Activated naive CD8-positive, alpha-beta T cell treated with anti-CD3 and anti-CD28 coated beads, Interleukin-2, amount 10 ng/mL, durations not matched to agents 7 days and 5 days (primary cell): ENCODE measurements at places on chromosomes 4 and X. TPM values are rescaled to one million over a fixed set of nuclear protein-coding genes. Genes with fewer than 3 reads are reported as not detected.

DNA sequence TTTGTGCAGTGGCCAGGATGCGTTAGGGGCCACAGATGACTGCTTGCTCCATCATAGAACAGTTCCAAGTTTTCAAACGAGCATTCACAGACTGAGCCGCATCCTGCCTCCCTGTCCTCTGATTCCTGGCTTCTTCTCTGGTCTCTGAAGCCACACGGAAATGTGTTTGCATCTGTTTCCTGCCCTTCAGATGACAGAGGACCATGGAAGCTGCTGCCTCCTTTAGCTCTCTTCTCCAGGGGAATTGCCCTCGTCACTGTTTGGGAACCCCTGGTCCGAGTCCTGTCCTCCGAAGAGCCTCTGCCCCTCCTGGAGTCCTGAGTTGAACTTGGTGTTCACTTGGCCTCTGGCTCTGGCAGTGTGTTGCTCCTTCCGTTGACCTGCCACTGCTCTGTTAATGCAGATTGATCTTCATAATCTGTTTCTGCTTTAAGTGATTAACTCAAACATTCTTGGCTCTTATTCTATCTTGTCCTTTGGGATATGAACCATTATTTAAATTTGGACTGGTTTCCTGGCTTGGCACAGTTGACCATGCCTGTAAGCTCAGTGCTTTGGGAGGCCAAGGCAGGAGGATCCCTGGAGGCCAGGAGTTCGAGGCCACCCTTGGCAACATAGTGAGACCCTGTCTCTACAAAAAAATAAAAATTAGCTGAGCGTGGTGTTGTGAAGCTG is 96.0 kb downstream of the PTTG2 start:
- no peaks in the 10 kb centered on the region for H3K4me1 ChIP-seq
- H3K36me3 ChIP-seq = peaks cover 13% of the 10 kb centered on the region
- H3K27me3 ChIP-seq = no peaks in the 10 kb centered on the region
- H3K27ac ChIP-seq = no peak overlapping the region

The SLC6A14 gene
- total RNA-seq = not detected

The FAM114A1 gene
- 0.33 TPM for total RNA-seq

- H3K27ac ChIP-seq = peak overlapping the region; percentile 79
- H3K4me1 ChIP-seq = peaks cover 87% of the 10 kb centered on the region
- no peak for DNase-seq
- peak overlapping the region; percentile 15 for H3K4me3 ChIP-seq
- H3K36me3 ChIP-seq = peaks cover 59% of the 10 kb centered on the region
These were observed 70.7 kb downstream of the LEF1 start for GRCh38 chr4:108097990-108098553.

- no peaks in the 10 kb centered on the region for H3K27me3 ChIP-seq
- H3K27ac ChIP-seq = no peak overlapping the region
- DNase-seq = no peak
These were observed 54.4 kb upstream of the IRF2 start for GRCh38 chr4:184528713-184529112.

- no peak overlapping the region for H3K4me3 ChIP-seq
- no peaks in the 10 kb centered on the region for H3K36me3 ChIP-seq
- no peak overlapping the region for H3K27ac ChIP-seq
These were observed 33.4 kb upstream of the GPR101 start for GRCh38 chrX:137067147-137067546.

GRCh38 chrX:113747274-113747973 is 836.5 kb upstream of the HTR2C start:
- H3K27me3 ChIP-seq = no peaks in the 10 kb centered on the region
- H3K4me1 ChIP-seq = peaks cover 2% of the 10 kb centered on the region
- H3K4me3 ChIP-seq = no peak overlapping the region
- no peak for DNase-seq

DNA sequence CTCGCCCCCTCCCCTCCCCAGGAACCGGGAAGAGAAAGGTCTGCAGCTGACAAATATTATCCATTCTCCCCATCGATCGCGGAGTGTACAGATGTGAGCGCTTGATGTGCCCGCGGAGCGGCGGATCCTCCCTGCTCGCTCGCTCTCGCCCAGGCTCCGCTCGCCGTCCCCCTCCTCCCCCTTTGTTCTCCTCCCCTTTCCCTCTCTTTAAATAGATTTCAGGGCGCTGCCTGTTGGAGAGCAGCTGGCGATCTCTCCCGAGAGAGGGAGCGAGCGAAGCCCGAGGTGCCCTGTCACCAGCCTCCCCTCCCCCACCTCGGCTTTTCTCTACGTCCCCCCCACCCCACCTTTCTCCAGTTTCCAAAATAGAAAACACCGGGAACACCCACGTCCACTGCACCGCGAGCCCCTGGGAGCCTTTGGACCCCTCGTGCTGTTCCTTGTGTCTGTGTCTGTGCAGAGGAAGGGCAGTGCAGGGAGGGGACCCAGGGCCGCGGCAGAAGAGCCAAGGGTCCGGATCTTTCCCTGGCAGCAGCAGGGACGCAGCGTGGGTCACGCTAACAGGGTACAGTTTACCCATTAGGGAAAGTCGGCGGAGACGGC is 56.6 kb upstream of the BCOR start:
- peak overlapping the region; percentile 75 for H3K27ac ChIP-seq
- no peak for DNase-seq
- H3K36me3 ChIP-seq = no peaks in the 10 kb centered on the region
- peaks cover 6% of the 10 kb centered on the region for H3K4me1 ChIP-seq

The TBC1D14 gene
- total RNA-seq = 52.3 TPM

DNA sequence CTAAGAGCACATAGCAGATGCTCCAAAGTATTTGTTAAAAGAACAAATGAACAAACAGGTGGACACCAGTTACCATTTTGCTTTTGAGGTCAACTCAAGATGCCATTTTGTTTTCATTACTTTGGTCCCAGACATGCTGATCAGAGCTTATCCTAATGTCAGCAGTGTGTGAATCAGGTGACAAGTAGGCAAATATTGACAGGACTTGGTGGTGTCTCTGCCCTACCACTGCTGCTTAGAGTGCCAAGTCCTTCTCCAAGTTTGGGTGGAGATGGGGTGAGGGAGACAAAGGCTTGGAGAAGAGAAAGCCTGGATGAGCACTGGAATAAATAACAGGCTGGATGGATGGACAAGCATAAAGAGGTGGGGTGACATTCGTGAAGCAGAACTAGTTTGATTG is 38.7 kb downstream of the MID1IP1 start:
- no peaks in the 10 kb centered on the region for H3K27me3 ChIP-seq
- no peaks in the 10 kb centered on the region for H3K4me1 ChIP-seq
- H3K27ac ChIP-seq = no peak overlapping the region
- DNase-seq = no peak
- H3K36me3 ChIP-seq = no peaks in the 10 kb centered on the region
- H3K4me3 ChIP-seq = no peak overlapping the region

GRCh38 chr4:168632301-168632725 is 135.5 kb downstream of the PALLD start:
- no peak for DNase-seq
- H3K4me3 ChIP-seq = no peak overlapping the region
- peaks cover 78% of the 10 kb centered on the region for H3K27me3 ChIP-seq

The RELL1 gene
- 36.8 TPM for total RNA-seq

GRCh38 chrX:11611965-11612364 is 53.8 kb downstream of the ARHGAP6 start:
- no peak for DNase-seq
- H3K27ac ChIP-seq = no peak overlapping the region
- H3K27me3 ChIP-seq = no peaks in the 10 kb centered on the region
- no peak overlapping the region for H3K4me3 ChIP-seq
- H3K36me3 ChIP-seq = no peaks in the 10 kb centered on the region

GRCh38 chr4:184617600-184618196 is 31.5 kb downstream of the CASP3 start:
- peaks cover 19% of the 10 kb centered on the region for H3K36me3 ChIP-seq
- H3K4me1 ChIP-seq = no peaks in the 10 kb centered on the region
- no peak overlapping the region for H3K27ac ChIP-seq
- peaks cover 2% of the 10 kb centered on the region for H3K27me3 ChIP-seq

DNA sequence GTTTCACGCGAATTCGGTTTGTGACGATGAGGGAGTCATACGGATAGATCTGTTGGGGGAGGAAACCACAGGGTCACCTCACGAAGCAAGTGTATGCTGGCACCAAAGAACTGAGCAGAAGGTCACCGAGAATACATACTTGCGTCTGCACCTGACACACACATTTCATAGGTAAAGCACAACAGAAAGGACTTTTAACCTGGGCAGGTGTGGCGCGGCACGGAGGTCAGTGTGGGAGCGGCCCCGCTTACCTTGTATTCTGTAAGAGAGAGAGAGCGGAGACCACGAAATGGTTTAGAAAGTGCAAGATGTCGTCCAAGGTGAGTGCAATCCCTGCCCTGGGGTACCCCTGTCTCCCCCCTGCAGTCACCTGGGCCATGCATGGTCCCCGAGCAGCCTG is 43.6 kb upstream of the AFAP1 start:
- no peaks in the 10 kb centered on the region for H3K36me3 ChIP-seq
- H3K27ac ChIP-seq = no peak overlapping the region
- no peak for DNase-seq
- peaks cover 11% of the 10 kb centered on the region for H3K4me1 ChIP-seq
- peaks cover 5% of the 10 kb centered on the region for H3K27me3 ChIP-seq

- DNase-seq = no peak
- H3K4me1 ChIP-seq = no peaks in the 10 kb centered on the region
- H3K27ac ChIP-seq = no peak overlapping the region
- no peak overlapping the region for H3K4me3 ChIP-seq
- H3K36me3 ChIP-seq = no peaks in the 10 kb centered on the region
These were observed 674.3 kb upstream of the AMOT start for GRCh38 chrX:113514906-113515305.

GRCh38 chrX:1781766-1782165 is 166.9 kb downstream of the ASMT start:
- H3K4me1 ChIP-seq = no peaks in the 10 kb centered on the region
- DNase-seq = no peak
- H3K27ac ChIP-seq = no peak overlapping the region

DNA sequence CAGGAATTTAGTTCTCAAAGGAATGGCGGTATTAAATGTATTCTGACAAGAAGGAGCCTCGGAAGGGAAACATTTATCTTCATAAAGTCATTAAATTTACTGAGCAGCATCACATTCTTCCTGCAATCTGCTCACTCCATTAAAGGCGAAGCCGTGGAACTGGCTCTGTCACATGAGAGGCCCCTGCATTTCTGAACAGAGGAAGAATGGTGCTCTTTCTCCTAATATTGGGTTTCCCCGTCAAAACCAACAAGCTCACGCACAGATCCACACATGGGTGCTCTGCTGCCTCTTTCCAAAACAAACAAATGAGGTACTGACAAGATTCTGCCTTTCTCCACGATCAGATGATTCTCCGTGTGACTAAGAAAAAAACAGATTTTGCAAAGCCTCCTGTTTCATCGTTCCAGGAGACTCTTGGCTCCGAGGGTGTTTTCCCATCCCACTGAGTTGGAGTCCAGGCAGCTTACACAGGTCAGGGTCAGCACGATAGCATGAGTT is 191.2 kb downstream of the IDS start:
- H3K4me3 ChIP-seq = no peak overlapping the region
- H3K27me3 ChIP-seq = peaks cover 3% of the 10 kb centered on the region
- H3K36me3 ChIP-seq = no peaks in the 10 kb centered on the region
- no peak for DNase-seq

- H3K27ac ChIP-seq = no peak overlapping the region
- H3K36me3 ChIP-seq = peaks cover 14% of the 10 kb centered on the region
- H3K4me1 ChIP-seq = no peaks in the 10 kb centered on the region
- H3K27me3 ChIP-seq = no peaks in the 10 kb centered on the region
- no peak for DNase-seq
- no peak overlapping the region for H3K4me3 ChIP-seq
These were observed 25.5 kb downstream of the INTS12 start for GRCh38 chr4:105683038-105683437.

The SSX4B gene
- not detected for total RNA-seq

DNA sequence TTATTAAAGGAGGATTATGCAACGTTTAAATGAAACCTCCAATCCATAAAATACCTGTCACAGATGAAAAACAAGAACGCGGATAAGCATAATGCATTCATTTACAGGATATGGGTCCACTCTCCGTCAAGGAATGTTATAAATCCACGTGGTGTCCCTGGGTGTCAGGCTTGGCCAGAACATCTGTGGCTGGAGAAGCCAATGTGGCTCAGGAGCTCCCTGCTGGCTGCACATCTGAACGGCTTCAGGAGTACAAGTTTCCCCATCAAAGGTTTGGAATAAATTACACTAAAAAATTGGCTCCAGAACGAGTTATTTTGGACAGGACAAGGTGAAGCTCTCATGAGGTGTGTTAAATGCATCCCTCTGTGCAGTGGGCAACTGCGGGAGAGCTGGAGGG is 87.8 kb upstream of the LEF1 start:
- H3K4me3 ChIP-seq = no peak overlapping the region
- H3K27me3 ChIP-seq = no peaks in the 10 kb centered on the region
- no peak overlapping the region for H3K27ac ChIP-seq
- H3K4me1 ChIP-seq = peaks cover 2% of the 10 kb centered on the region
- no peak for DNase-seq

The MEPE gene
- total RNA-seq = not detected

The CYSLTR1 gene
- 4.1 TPM for total RNA-seq

The TRIML2 gene
- total RNA-seq = not detected

GRCh38 chr4:126526335-126526734 is 1106.4 kb upstream of the INTU start:
- H3K27me3 ChIP-seq = no peaks in the 10 kb centered on the region
- DNase-seq = no peak
- H3K27ac ChIP-seq = no peak overlapping the region
- H3K4me3 ChIP-seq = no peak overlapping the region
- H3K4me1 ChIP-seq = no peaks in the 10 kb centered on the region

The CLCN4 gene
- total RNA-seq = 0.25 TPM

- H3K36me3 ChIP-seq = no peaks in the 10 kb centered on the region
- peaks cover 24% of the 10 kb centered on the region for H3K27me3 ChIP-seq
- H3K27ac ChIP-seq = peak overlapping the region; percentile 64
These were observed 40.4 kb downstream of the CPLX1 start for GRCh38 chr4:785332-786073.

The ELF4 gene
- total RNA-seq = 38.4 TPM

DNA sequence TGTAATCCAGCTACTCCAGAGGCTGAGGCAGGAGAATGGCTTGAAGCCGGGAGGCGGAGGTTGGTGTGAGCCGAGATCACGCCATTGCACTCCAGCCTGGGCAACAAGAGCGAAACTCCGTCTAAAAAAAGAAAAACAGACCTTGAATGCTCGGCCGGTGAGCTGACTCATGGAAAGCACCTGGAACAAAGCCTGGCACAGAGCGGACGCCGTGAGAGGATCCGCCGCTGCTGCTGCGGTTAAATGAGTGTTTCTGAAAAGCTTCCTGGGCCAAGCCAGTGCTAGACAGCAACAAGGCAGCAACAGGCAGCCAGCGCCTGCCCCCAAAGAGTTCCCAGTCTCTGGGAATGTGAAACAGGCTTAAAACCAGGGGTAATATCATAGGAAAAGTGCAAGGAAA is 186.4 kb downstream of the AFAP1 start:
- no peak overlapping the region for H3K4me3 ChIP-seq
- no peak overlapping the region for H3K27ac ChIP-seq
- no peak for DNase-seq
- peaks cover 6% of the 10 kb centered on the region for H3K4me1 ChIP-seq
- H3K36me3 ChIP-seq = no peaks in the 10 kb centered on the region

DNA sequence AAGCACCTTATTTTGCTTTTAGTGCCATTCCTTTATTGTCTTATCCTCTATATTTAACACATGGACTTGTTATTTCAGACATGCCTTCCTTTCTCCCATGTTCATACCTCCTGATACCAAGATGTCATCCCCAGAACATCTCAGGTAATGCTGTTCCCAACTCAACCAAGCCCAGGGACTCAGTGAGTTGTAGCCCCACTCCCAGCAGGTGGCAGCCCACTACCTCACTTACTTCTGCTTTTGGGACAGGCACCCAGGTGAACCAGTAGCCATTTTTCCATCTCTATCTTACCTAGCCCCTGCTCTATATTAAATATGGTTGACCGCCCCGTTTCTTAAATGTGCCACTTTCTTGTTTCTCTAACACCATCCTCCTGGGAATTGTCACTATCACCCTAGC is 199.0 kb downstream of the DCHS2 start:
- H3K36me3 ChIP-seq = no peaks in the 10 kb centered on the region
- no peak overlapping the region for H3K4me3 ChIP-seq
- no peaks in the 10 kb centered on the region for H3K4me1 ChIP-seq
- H3K27ac ChIP-seq = no peak overlapping the region
- DNase-seq = no peak
